ENCODE measurements at places on chromosomes 4 and X.

- DNase-seq, result no peak
Measured at GRCh38 chrX:46125111-46125510, 420.1 kb downstream of the ZNF674 start.

DNA sequence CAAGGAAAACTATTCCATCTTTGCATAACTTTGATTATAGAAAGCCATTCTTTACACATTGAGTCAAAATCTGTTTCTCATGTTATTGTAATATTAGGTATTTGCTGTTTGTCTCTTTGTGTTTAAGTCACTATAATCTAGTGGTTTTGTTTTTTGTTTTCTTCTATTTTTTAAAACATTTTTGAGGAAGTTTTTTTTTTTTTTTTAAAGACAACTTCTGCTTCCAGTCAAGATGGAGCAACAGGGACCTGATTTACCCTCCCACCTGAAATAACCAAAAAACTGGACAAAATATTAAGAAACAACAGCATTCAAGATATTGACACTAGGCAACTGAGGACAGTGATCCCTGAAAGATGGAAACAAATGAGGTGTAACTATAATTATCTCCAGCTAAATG lies 18.4 kb upstream of the NSUN7 start:
- no peak for DNase-seq

- DNase-seq, result no peak
Measured at GRCh38 chrX:21968333-21968732, 27.8 kb downstream of the SMS start.

DNA sequence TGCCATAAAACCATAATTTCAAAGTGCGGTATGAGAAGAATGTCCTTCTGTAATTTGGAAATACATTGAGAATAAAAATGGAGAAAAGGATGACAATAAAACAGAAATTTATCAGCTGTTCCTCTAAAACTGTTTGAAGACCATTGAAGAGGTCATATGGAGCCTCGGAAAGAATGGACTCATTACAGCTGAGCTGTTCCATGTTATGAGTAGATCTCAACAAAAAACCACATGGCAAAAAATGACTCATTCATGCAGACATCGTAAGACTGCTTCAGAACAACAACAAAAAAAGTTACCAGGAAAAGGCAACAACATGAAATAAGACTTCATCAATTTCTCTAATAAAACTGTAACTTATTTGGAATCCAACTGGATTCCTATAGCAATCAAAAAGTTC lies 39.7 kb downstream of the AKAP4 start:
- DNase-seq, result no peak

DNA sequence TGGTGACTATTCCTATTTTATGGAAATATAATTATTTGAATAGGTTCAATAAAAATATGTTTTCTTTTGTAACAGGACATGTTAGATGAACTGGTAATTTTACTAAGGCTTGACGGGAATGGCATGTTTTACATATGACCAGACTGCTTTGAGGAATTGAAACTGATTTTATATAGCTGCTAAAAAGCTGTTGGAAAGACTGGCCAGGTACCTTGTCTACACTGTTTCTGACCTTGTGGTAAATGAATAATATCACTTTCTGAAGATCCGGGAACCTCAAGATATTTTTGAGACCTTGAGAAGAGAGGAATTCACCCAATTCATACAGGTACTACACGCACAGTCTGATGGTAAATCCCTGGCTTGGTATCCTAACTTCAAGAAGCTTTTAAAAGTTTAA lies 42.1 kb upstream of the USP46 start:
- DNase-seq, result no peak

DNA sequence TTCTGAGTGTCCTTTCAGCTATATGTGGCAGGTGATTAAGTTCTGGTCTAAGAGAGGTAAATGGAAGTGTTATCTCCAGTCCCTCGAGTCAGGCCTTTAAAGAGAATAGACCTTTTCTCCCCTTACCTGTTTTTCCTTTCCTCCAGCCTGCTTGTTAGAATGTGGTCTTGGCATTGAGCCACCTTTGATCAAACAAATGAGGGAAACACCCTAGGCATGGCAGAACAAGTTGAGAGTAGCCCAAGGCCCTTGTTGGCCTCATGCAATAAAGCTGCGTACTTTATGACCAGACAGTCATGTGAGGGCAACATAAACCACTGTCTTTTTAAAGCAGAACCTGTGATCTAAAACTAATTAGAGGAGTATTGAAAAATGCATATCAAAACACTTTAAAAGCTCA lies 13.2 kb upstream of the IL13RA2 start:
- no peak for DNase-seq

DNA sequence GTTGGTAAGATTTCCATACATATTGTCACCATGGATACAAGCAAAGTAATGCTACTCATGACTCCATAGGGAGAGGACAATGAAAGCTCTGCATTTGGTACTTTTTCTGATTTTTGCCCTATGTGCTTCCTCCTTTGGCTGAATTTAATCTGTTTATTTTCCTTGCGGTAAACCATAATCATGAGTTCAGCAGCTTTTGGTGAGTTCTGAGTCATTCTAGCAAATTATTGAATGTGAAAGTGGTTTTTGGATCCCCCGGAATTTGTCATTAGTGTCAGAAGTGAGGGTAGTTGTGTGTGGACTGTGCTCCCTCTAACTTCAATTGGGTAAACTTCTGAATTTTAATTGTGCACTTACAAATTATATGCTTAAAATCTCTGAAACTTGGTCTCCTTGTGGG lies 170.3 kb downstream of the MOSPD2 start:
- no peak for DNase-seq

GRCh38 chr4:3868211-3869173 lies 102.3 kb downstream of the ADRA2C start:
- peak; percentile 88 for DNase-seq

DNA sequence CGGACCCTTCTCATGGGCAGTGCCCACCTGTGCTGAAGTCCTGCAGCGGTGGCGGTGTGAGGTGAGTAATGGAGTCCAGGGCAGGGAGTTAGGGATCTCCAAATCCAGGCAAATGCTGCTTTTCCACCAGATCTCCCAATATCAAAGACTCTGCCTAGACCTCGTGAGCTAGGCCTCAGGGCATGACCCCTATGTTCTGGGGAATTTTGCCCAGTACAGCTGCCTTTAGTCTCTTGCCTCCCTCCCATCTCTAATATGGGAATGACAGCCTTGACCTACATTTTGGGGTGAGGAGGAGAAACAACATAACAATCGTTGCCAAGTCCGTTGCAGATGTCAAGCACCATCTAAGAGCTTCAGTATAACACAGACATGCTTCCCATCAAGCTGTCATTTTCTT lies 7.3 kb downstream of the PAK3 start:
- no peak for DNase-seq

- DNase-seq, result no peak
Measured at GRCh38 chrX:2360731-2361130, 140.0 kb downstream of the DHRSX start.

DNA sequence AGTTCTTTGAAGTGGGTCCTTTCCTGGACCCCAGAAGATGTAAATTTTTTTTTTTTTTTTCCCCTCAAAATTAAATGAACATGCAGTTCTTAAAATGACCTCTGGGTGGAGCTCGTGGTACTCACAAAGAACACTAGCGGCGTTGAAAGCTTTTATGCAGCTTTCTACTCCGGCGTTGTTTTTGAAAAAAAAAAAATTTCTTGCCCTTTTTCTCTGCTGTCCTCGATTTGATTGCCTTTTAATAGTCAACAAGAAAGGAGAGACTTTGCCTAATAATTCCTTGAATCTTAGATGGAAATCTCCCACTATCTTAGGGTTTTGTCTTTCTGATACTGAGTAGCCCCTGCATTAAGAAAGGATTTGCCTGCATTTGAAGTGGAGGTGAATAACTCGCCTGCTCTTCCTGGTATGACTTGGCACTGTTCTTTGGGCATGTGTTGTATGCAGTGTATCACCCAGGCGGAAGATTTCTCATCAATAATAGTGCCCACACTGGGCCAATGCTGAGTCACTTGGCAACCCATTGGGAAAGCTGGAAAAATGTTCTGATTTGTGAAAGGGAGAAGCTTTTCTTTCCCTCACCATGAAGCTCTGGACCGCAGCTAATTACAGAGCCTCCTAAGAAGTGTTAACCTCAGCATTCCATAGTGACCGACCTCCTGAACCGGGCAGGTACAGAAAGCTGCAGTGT lies 104.0 kb downstream of the PHEX start:
- no peak for DNase-seq

- no peak for DNase-seq
Measured at GRCh38 chr4:81648576-81649275, 177.0 kb upstream of the RASGEF1B start.

Data from H7 (cell line).